DMS153 (cell line): ENCODE measurements at places on chromosomes 1 and 21.

DNA sequence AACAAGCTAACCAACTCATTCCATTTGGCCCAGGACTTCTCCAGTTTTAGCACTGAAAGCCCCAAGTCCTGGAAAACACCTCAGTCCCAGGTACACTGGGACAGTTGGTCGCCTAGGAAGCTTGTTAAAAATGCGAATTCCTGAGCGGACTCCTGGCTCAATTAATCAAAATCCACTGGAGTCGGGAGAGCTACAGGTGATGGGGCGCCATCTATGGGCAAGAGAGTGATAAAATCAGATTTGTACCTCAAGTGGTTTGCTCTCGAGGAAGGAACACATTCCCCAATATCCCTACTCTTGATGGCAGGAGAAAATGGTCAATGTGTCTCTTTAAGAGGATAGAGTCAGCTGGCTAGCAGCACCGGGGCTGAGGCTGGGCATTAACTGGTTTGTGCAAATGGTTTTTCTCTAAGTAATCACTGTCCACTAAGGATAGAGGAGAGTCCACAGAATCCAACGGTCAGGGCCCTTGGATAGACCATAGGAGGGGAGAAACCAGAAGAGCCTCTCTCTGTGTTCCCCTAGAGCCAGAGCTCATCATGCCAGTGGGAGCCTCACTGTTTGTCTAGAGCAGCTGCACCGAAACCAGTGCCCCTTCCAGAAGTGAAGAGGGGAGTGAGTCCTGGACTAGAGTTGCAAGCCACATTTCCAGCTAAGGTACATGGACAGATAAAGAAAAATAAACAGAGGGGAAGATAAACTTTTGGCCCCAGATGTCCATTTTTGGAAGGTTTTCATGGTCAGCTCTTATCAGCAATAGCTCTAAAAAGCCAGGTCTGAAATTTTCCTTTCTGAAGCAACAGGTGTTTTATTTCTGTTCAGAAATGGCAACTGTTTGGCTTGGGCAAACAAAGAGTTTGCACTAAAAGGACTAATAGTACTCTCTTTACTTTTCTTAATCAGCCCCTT is 148.5 kb downstream of the TENT5C start:
- peak; percentile 64 for DNase-seq

DNA sequence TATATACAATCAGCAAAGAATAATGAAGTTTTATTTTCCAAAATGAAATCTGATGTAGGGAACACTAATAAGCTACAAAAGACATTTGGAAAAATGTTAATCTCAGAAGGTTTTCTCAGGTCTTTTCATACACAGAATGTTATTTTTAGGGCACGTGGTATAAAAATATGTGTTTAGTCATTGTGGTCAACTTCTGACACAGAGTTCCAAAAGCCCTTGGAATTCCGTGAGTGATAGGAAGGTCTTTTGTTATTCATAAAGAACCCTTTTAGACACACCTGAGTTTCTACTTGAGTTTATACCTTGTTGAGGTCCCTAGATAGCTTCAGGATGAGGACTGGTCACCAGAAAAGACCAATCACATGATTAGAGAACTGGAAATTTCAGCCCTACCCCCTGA is 277.6 kb upstream of the NCAM2 start:
- DNase-seq: no peak

DNA sequence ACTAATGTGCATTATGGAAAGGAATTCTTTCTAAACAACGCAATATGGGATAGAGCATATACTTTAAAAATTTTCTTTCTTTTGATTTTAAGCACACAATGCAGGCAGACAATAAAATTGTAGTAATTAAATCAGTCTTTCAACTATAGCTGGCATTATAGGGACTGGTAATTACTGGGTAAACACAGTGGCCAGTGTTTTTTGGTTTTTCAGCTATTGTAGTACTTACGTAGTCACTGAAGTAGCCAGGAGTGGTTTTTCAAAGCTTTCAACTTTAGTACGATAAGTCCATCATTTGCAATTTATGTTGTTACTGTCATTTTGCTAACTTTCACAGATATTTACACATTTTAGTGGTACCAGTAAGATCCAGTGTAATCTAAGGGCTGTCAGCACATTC is 50.6 kb downstream of the RAB3GAP2 start:
- DNase-seq: peak; percentile 13

DNA sequence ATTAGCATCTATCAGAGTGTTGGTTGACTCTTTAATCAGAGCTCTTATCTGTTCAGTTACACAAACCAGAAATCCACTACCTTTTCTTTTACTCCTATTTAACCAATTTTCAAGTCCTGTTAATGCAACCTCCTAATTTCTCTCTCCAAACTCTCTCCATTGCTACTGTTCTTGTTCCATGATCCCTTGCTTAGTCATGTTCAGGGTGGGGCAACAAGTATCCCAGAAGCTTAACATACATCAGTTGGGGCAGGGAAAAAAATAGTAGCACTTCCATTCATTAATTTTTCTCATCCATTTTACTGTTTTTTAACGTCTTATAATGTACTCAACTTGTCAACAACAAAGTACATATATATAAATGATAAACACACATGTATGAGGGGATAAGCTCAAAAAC is 111.2 kb upstream of the LBR start:
- DNase-seq: no peak

DNA sequence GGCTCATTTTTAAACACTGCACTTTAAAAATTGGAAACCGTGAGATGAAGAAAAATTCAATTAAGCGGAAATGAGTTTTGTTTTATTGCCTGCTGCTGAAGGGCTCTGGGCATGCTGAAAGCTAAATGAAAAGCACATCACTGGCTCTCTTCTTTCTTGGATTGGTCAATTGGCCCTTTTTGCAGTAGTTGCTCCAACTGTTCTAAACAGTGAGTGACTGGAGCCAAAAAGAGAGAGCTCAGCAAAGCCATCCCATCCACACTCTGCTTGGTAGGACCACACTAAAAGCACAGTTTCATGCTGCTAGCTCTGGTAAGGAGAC is 48.1 kb downstream of the LHX4 start:
- DNase-seq: no peak

DNA sequence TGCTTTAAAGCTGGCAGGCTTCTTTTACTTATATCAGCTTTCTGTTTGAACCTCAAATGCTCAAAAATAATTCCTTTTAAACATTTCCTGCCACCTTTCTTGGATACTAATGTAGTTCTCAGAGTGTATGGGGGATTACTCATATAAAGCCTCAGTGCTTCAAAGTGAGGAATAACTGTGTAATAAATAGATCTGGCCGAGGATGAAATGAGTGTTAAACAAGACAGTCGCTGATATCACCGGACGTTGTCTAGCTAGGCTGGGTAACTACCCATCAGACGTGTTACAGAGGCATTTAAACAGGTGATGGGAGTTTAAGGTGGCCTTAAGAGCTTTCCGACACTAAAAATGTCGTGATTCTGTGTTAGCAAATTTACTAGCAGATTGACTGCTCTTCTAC is 53.1 kb downstream of the VANGL2 start:
- no peak for DNase-seq

GRCh38 chr1:222777463-222777862 is 37.4 kb upstream of the DISP1 start:
- DNase-seq: peak; percentile 59

- no peak for DNase-seq
Measured at GRCh38 chr1:17032741-17033140, 21.0 kb upstream of the ATP13A2 start.

- DNase-seq: no peak
Measured at GRCh38 chr1:75641325-75641724, 30.4 kb upstream of the SLC44A5 start.

- DNase-seq: peak; percentile 83
Measured at GRCh38 chr1:246117066-246117791, 389.9 kb downstream of the SMYD3 start.

DNA sequence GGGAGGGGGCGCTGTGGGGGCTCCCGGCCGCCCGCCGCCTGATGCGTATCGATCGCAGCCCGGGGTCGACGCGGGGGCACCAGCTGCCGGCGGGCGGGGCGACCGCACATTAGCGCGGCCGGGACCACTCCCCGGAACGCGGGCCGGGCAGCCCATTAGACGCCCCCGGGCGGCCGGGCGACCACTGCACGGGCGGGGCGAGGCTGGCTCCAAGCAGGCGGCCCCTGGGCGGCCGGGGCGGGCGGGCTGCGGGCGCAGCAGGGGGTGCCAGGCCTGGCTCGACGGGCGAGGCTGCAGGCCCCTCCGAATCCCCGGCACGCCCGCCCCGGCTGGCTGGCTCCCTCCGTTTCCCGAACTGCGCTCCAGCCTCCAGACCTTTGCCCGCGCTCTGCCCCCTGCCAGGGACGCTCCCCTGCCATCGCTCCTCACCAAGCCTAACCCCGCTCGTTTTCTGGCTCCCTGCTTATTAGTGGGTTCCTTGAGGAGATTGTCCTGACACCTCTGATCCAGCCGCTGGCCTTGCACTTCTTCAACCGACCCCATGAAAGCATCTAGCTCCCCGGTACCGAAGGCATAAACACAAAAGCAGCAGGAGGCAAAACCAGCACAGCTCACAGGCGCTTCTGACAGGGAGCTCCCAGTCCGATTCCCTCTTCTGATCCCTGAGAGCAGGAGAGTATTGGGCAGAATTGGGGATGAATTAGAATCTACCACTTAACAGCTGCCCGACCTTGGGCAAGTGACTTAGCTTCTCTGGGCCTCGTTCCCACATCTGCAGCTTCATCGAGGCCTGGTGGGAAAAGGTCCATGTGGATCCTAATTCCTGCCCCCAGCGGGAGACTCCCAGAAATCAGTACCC is 92.6 kb upstream of the CASZ1 start:
- DNase-seq: no peak

DNA sequence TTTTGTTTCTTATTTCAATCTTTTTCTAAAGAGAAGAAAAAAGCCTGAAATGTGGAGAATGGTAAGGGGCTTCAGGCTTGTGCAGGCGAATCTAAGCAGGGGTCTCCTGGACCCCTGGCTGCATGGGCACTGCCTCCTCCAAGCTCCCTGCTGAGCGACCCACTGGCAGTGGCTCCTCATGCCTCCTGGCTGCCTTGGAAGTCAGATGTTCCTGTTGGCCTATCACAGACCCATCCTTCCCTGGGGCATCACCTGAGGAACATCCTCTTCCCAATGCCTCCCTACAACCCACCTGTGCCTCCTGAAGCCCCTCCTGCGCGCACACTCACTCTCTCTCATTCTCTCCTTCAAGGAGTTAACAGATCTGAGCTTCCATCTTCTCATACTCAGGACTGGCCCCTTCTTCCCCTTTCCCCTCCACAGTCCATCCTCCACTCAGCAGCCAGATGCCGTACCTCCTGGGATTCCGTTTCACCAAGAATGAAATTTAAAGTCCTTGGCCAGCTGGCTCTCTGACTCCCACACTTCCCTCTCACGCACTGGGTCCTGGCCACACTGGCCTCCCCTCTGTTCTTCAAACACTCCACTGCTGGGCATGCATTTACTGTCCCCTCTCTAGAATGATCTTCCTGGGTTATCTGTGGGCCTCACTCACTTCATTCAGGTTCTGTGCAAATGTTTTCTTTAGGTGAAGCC is 41.7 kb downstream of the AZIN2 start:
- no peak for DNase-seq

DNA sequence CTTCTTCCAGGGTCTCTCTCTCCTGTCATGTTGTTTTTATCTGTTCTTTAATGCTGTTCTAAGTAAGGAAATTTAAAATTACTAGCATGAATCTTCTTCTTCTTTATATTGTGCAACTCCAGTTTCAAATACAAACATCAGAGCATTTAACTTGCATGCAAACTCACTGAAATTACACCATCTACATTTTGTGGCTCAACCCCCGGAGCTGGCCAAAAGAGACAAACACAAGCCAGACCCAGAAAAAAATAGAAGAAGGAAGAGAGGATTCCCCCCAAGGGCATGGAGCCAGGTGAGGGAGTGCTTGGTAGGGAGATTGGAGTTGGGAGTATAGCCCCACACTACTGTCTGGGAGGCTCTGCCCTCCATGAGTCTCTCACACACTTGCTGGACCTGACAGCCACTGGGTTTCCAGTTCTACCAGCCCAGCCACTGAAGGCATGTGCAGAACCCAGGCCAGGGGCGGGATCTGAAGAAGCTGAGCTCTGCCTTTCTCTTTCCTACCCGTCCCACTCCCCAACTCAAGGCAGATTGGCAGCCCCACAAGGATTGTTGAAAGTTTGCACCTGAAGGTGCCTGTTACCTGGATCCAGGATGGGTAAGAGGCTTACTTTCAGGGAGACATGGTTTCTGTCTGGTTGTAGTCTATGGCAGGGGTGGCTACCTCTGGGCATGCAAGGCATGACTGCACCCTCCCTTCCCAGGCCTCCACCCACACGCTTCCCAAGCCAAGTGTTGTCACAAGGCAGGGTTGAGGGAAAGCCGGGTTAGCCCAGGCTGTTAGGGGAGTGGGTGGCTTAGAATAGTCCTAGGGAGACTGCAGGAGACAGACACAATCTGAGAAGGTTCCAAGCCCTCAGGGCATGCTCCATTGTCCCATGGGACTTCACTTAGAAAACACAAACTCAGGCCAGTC is 297.2 kb downstream of the TGFB2 start:
- no peak for DNase-seq

GRCh38 chr1:226233293-226233692 is 9.8 kb downstream of the MIXL1 start:
- no peak for DNase-seq

DNA sequence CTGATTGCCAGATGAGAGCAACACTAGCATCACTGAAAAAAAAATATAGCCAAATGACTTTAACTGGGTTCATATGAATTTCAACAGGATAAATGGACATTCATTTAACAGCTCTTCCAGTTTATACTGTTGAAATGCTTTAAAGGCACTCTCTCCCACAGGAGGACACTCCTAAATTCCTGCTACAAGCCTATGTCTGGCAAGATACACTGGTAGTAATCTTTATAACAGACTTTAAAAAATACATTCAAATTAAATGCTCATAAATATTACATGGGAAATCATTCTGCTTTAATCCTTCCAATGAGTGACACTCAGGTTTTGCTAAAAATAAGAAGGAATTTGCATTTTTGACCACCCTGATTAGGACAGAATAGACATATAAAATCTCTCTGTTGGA is 526.7 kb upstream of the ADAMTS5 start:
- no peak for DNase-seq

DNA sequence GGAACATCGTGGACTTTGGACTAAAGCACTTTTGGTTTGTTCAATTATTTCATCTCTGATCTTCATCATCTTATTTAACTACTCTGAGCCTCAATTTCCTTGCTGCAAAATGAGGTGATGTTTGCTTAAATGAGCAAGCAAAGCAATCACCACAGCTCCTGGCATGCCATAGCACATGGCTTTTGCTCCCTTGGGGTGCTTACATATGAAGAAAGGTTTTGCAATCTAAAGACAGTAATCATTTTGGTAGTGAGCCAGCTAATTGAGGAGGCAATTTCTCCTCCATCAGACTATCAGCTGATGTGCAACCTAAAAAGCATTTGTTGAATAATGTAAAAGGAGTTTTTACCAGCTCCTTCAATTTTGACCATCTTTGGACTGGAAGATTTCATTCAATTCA is 68.8 kb upstream of the KCNJ15 start:
- no peak for DNase-seq

GRCh38 chr1:223887747-223888418 is 42.1 kb upstream of the TP53BP2 start:
- DNase-seq: peak; percentile 87
